ENCODE measurements at places on chromosomes 12 and 14.

- DNase-seq: no peak
Observed at GRCh38 chr12:128402486-128403243, 135.7 kb downstream of the TMEM132C start.

DNA sequence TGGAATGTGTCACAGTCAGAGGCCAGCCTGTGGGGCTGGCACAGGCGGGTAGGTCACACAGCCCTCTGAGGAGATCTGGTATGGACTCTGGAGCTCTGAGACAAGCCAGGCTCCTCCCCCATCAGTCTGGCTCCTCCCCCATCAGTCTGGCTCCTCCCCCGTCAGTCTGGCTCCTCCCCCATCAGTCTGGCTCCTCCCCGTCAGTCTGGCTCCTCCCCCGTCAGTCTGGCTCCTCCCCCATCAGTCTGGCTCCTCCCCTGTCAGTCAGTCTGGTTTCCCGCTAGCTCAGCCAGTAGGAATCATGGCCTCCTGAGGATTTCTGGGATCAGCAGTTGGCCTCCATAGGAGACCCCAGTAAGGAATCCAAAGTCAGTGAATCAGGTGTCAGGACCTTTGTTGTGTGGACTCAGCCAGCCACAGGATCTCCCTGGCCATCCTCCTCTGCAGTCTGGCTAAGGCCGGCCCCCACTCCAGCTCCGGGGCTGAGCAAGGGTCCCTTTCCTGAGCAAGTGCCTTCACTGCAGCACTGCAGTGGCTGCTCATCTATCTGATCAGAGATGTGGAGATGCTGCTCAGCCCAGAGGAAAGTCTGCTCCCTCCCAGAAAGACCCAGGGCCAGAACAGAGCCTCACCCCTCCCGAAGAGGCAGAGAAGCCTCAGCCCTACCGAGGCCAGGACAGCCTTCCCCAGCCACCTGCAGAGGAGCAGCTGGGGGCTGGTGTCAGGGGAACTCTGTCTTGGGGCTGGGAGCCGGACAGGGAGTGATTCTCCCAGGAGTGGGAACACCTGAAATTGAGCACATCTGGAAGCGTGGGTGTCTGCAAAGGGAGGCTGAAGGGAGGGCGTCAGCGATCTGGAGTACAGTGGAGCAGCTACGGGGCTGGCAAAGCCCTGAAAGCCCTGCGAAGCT, 35.7 kb downstream of the IQSEC3 start:
- DNase-seq: no peak

- DNase-seq: no peak
Observed at GRCh38 chr14:75286313-75286712, 7.7 kb downstream of the FOS start.

- no peak for DNase-seq
Observed at GRCh38 chr14:68246074-68246785, 426.7 kb downstream of the RAD51B start.

GRCh38 chr12:3605692-3606091, 114.7 kb downstream of the PRMT8 start:
- no peak for DNase-seq

DNA sequence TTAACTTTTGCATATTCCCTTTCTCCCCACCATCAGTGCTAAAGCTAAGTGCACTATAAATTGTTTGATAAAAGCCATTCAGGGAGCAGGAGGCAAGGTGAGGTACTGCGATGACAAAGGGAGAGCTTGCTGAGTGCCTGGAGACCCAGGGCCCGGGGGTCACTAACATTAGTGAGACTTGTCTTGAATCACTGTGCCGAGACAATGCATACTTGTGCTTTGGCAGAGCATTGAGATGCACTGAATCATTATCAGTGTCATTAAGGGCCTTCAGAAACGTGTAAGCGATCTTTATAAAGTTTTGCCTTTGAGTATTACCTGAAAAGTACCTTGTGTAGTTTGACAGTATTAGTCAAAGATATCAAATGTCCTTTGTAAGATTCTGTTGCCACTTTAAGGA, 447.5 kb downstream of the PCNX1 start:
- DNase-seq: no peak

- DNase-seq: no peak
Observed at GRCh38 chr12:113072136-113072535, 15.6 kb downstream of the DTX1 start.

DNA sequence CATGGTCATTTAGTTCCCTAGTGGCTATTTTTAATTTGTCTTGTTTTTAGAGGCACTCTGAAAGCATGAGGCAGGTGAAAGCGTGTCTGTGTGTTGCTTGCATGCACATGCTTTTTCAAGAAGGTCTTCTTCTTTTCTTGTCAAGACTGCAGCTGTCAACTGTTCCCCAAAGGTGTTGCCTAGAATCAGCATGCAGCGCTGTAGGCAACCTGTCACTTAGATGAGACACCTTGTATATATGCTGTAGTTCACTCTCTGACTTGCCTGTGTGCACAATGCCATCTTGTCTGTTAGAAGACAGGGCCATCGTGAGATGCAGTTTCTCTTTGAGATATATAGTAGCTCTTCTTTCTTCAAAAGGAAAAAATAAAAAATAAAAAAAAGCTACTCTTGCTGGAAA, 885.7 kb downstream of the DIO2 start:
- no peak for DNase-seq

- DNase-seq: peak; percentile 71
Observed at GRCh38 chr12:642633-643474, 20.4 kb downstream of the NINJ2 start.

DNA sequence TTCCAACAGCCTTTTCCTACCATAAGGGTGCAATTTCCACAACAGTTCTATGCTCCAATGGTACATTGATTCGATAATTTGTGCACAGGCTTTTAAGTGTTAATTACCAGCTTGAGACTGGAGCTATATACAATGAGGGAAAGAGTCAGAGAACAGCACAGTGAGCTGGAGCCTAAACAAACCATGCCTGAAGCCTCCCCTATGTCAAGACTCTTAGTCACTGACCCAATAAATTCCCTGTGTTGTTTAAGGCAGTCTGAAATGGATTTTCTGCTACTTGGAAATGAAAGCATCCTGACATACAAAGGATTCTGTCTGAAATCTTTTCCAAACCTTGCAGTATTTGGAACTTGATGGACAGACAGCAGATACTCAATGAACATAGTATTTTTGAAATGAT, 149.0 kb downstream of the EFCAB11 start:
- no peak for DNase-seq

GRCh38 chr12:104011253-104011652, 38.7 kb downstream of the GLT8D2 start:
- DNase-seq: no peak

GRCh38 chr12:114858388-114859146, 174.6 kb upstream of the TBX3 start:
- DNase-seq: no peak

DNA sequence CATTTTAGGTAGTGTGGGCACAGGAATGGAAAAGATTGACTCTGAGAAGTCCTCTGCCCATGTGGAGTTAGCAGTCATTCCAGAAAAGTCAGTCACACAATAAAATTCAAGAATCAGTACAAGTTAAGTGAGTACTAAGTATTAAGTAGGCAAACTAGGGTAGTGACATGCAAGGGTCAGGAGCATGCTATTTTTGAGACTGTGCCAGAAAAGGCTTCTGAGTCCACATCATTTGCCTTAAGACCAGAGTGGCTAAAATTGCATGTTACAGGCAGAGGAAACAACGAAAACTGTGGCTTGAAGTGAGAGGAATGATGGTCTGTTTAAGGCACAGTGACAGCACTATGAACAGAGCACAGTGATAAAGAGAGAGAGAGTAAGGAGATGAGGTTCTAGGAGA, 108.9 kb downstream of the SLC6A15 start:
- no peak for DNase-seq

- no peak for DNase-seq
Observed at GRCh38 chr12:93813972-93814821, 137.0 kb downstream of the CRADD start.

- DNase-seq: no peak
Observed at GRCh38 chr14:50871914-50872732, at the start of gene ABHD12B. TSS of gene ABHD12B (plus strand) at chr14:50872053. CDS start at chr14:50872175, 122 bp downstream.

DNA sequence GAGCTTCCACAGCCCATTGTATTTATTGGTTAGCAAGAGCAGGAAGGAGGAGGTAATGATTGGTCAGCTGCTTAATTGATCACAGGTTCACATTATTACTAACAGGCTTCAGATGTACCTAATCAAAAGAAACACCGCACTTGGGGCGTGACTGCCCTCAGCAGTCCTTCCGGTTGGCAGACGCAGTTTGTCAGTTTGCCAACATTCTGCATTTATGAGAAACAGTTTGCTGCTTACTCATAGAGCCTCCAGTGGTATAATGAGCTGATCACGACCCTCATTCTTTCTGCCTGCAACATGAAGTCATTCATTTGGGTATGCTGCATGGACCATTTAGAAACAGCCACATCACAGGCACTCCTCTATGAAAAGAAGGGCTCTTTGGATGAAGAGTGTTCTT, 42.5 kb upstream of the PPM1H start:
- DNase-seq: no peak

DNA sequence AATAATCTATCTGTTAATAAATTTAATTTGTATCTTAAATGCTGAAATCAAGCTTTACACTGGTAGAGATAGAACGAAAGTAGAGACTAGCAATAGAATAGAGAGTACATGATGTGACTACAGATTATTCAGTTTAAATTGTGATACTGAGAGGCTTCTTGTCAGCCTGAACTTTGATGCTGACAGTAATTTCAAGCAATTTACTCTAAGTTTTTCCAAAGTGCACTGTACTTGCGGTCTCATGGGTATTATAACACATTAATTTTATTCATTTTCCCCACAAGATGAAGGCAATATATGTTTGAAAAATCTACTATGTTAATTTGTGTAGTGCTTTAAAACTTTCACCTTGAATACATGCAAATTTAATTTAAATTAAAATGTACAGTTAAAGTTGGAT, 914.0 kb upstream of the FBXO33 start:
- DNase-seq: no peak

DNA sequence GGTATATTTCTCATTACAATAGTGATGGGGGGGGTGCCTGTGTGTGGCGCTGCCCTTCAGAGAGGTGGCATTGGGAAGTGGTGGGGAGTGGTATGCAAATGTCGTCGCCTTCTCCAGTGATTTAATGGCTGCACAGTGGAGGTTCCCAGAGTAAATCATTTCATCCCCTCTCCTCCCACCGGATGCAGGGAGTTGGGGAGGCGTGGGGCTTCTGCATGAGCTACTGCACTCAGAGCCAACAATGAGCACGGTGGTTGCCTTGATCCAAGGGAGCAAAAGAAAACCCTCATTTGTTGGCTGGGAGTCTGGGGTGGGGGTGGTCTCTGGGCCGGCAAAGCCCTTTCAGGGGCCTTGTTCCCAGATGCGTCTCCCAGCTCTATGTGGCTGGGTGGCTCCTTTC, 124.3 kb downstream of the AACS start:
- DNase-seq: no peak

- DNase-seq: peak; percentile 57
Observed at GRCh38 chr14:22556990-22557623, 31.9 kb downstream of the DAD1 start.

GRCh38 chr14:90383731-90384542, 12.9 kb upstream of the CALM1 start:
- DNase-seq: no peak

DNA sequence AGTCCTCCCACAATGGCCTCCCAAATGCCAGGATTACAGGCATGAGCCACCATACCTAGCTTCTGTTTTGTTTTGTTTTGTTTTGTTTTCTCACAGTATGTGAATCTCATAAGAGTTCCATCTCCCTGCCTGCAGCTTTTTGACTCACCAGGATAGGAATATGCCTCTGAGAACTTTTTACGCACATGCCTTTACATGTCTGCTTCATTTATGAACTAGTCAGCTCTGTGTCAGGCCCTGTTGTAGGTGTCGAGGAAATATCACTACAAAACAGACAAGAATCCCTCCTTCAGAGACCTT, 89.0 kb downstream of the BORCS5 start:
- no peak for DNase-seq

DNA sequence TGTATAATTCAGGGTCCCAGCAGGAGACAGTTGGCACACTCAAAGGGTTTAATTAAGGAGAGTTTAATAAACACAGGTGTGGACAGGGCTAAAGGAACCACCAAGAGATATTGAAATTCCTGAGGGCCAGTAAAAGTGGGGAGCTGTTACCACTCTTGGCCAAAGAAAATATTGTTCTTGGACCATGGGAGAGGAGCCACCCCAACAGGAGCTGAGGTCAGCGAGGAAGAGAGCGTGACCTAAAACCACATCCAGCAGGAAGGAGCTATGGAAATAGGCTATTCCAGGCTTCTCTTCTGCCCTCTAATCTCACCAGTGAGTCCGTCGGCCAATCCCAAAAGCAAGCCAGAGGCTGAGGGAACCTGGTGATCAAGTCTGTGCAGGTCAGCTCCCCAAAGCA, 390.8 kb downstream of the MED13L start:
- DNase-seq: peak; percentile 71

- DNase-seq: no peak
Observed at GRCh38 chr14:88303041-88303440, 20.0 kb downstream of the KCNK10 start.

DNA sequence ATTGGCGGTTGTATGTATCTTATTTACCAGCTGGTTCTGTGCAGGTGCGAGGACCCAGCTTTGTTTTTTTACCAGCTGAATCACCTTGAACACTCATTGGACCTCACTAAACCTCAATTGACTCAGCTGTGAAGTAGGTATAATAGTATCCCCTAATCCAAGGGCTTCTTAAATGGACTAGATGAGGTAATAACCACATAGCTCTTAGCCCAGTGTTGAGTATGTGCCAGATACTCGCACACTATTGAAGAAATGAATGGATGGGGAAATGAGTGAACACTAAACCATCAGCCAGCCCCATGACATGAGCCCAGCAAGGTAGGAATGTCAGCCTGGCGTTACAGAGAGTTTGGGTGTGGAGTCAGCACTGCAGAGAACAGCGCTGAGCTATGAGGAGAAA, 79.7 kb downstream of the RIMBP2 start:
- no peak for DNase-seq

DNA sequence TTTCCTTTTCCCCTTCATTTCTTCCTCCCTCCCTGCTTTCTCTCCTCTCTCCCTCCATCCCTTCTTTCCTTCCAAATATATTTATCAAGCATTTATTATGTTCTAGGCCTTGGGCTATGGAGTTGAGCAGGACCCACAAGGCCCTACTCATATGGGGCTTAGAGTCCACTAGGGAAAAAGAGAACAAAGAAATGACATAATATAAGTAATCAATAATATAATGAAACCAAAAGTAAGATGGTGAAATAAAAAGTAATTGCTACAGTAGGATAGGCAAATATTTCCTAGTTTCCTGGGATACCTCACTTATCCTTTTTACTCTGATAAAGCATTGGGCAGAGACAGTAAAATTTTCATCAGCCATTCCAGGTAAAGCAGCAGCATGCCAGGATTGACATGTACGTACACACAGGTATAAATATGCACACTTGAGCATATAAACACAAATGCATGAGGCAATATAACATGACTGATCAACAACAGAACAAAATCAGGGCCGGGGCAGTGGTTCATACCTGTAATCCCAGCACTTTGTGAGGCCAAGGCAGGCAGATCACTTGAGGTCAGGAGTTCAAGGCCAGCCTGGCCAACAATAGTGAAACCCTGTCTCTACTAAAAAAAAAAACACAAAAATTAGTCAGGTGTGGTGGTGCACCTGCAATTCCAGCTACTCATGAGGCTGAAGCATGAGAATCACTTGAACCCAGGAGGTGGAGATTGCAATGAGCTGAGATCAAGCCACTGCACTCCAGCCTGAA, 35.5 kb upstream of the CSRP2 start:
- no peak for DNase-seq
